ENCODE measurements at places on chromosomes 11 and 22. TPM values are rescaled to one million over a fixed set of nuclear protein-coding genes. Genes with fewer than 3 reads are reported as not detected.

The RAB3IL1 gene
- 3.4 TPM for total RNA-seq

GRCh38 chr11:78295991-78296930 is 107.5 kb downstream of the USP35 start:
- H3K4me3 ChIP-seq: no peak overlapping the region
- no peak for DNase-seq
- peak overlapping the region; percentile 28 for H3K27ac ChIP-seq
- peaks cover 2% of the 10 kb centered on the region for H3K27me3 ChIP-seq
- no peaks in the 10 kb centered on the region for H3K36me3 ChIP-seq

The ANO9 gene
- total RNA-seq: not detected

DNA sequence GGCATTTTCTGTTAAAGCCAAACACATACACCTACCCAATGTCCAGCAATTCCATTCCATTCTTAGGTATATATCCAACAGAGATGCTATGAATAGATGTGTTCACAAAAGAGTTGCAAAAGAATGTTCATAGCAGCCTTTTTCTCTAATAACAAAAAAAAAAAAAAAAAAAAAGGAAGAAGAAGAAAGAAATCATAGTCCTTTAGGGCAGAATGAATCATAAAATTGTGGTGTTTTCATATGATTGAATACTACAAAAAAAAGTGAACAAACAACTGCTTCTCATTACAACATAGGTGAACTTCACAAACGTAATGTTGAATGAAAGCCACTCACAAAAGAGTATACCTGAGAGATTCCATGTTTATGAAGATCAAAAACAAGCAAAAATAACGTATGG is 66.8 kb upstream of the GRK3 start:
- peaks cover 8% of the 10 kb centered on the region for H3K36me3 ChIP-seq
- no peak for DNase-seq
- no peak overlapping the region for H3K4me3 ChIP-seq
- H3K27me3 ChIP-seq: no peaks in the 10 kb centered on the region

The RIMBP3B gene
- total RNA-seq: 0.63 TPM

DNA sequence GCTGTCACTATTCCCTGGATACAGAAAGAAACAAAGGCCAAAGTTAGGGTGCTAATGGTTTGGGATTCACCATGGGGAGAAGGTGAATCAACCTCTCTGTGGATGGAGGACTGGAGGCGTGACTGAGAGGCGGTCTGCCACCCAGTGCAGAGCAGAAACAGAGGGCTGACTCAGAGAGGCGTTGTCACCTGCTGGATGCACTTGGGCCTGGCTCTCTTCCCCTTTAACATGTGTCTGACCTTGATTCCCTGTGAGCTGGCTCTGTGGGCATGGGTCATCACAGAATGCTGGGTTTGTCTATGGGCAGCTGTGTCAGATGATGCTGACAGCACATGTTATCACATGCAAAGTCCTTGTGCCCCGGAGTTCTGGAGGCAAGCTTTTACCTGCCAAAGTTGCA is 75.9 kb downstream of the LDLRAD3 start:
- H3K27ac ChIP-seq: peak overlapping the region; percentile 17
- H3K27me3 ChIP-seq: no peaks in the 10 kb centered on the region
- no peak overlapping the region for H3K4me3 ChIP-seq
- H3K36me3 ChIP-seq: no peaks in the 10 kb centered on the region
- peaks cover 28% of the 10 kb centered on the region for H3K4me1 ChIP-seq

GRCh38 chr11:75384438-75385080 is 14.8 kb upstream of the RPS3 start:
- H3K27ac ChIP-seq: no peak overlapping the region
- H3K36me3 ChIP-seq: no peaks in the 10 kb centered on the region
- no peak overlapping the region for H3K4me3 ChIP-seq

The RBM4 gene
- 269 TPM for total RNA-seq

- DNase-seq: no peak
- H3K27me3 ChIP-seq: no peaks in the 10 kb centered on the region
- no peak overlapping the region for H3K27ac ChIP-seq
- H3K36me3 ChIP-seq: no peaks in the 10 kb centered on the region
- H3K4me3 ChIP-seq: no peak overlapping the region
Observed at GRCh38 chr11:86592047-86592591, 80.3 kb downstream of the ME3 start.

DNA sequence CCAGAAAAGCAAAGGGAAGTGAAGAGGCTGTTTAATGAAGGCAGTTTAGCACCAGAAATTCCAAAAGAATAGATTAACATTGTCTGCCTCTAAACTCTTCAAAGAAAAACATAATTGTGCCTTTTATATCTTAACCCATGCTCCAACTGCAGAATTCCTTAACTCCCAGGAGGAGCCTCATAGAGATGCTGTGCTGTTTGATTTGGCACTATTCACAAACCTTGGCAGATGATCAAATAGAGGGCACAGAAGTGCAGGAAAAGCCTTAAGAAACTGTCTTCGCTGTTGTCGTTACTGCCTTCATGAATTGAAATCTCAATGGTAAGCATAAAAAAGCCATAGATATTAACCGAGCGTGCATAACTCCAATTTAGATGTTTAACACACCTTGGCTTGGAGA is 124.1 kb upstream of the MPPED2 start:
- no peak for DNase-seq
- no peaks in the 10 kb centered on the region for H3K27me3 ChIP-seq
- H3K27ac ChIP-seq: no peak overlapping the region
- H3K4me3 ChIP-seq: no peak overlapping the region
- H3K4me1 ChIP-seq: peaks cover 23% of the 10 kb centered on the region
- no peaks in the 10 kb centered on the region for H3K36me3 ChIP-seq

The KRTAP5-8 gene
- total RNA-seq: not detected

- no peak for DNase-seq
- H3K36me3 ChIP-seq: no peaks in the 10 kb centered on the region
Observed at GRCh38 chr22:28873183-28873963, 10.0 kb upstream of the ZNRF3 start.

DNA sequence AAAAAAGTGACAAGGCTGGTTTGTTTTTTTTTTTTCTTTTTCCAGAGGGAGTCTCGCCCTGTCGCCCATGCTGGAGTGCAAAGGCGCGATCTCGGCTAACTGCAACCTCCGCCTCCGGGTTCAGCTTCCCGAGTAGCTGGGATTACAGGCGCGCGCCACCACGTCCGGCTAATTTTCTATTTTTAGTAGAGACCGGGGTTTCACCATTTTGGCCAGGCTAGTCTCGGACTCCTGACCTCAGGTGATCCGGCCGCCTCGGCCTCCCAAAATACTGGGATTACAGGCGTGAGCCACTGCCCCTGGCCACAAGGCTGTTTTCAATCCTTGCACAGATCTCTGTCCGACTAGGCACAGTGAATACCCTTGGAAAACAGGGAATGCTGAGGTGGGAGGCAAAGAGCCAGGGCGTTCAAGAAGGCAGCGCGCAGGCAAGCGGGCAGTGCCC is 566 bp downstream of the ATP6V1E1 start:
- no peak for DNase-seq
- H3K4me1 ChIP-seq: peaks cover 10% of the 10 kb centered on the region
- peak overlapping the region; percentile 97 for H3K27ac ChIP-seq
- H3K36me3 ChIP-seq: no peaks in the 10 kb centered on the region

The NPAS4 gene
- 0.63 TPM for total RNA-seq

Measured in neural crest cell (in vitro differentiated cells).